Activated CD4-positive, alpha-beta T cell treated with anti-CD3 and anti-CD28 coated beads for 36 hours (primary cell): ENCODE measurements at places on chromosomes 3 and 15.

- DNase-seq: no peak
Measured at GRCh38 chr3:7789324-7789723, 712.3 kb upstream of the LMCD1 start.

- DNase-seq: no peak
Measured at GRCh38 chr15:35040339-35041255, 44.5 kb downstream of the NANOGP8 start.

- DNase-seq: no peak
Measured at GRCh38 chr3:137103739-137104138, 146.0 kb downstream of the IL20RB start.

GRCh38 chr3:24273491-24273890 is 221.2 kb downstream of the THRB start:
- no peak for DNase-seq

GRCh38 chr3:100268156-100268555 is 7.4 kb downstream of the TBC1D23 start:
- DNase-seq: no peak

GRCh38 chr15:58573270-58573669 is 141.5 kb downstream of the LIPC start:
- DNase-seq: no peak

DNA sequence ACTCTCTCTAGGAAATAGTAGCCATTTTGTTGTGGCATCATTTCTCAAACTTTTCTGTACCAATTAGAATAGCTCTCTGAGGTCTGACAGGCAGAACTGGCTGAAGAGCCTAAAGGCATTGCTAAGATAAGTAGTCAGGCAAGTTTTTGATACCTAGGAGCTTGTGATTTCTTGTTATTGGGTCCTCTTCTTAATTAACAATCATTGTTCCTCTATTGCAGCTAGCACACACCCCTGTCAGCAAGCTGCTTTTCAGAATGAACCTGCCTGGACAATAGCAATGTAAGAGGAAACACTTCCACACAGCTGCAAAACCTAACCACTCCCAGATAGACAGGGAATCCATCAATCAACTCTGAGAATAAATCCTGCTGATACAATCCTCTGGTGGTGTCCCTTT is 403.9 kb upstream of the TBL1XR1 start:
- DNase-seq: no peak

DNA sequence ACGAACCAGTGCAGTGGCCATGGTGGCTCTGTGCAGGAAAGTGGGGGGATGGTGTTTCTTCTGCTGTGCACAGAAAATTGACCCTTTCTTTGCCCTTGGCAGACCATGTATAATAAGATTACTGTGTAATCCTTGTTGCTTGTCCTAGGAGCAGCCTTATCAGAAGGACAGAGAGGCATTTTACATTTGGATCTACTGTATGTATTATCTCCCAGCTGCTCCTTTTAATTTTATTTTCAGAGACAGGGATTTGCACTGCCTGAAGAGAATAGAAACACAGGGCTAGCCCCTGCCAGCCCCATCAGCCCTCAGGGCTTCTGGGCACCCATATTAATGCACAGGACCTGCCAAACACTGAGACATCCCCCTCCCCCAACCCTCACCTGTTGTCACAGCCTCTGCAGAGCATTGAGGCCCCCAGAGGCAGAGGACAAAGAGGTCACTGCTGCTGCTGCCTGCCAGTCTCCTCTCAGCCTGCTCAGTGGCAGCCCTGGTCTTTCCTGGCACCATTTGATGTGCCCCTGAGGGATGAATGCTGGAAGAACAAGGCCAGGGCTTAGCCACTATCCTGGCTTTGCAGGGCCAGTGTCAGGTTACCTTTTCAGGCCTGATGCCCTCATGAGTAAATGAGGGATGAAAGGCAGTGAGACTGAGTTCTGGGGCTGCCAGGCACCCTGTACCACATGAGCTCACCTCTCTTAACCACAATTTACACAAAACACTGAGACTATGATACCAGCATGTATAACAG is 533.4 kb downstream of the NTRK3 start:
- DNase-seq: no peak

- DNase-seq: peak; percentile 76
Measured at GRCh38 chr3:128794770-128795649, 69.0 kb downstream of the RAB7A start.

DNA sequence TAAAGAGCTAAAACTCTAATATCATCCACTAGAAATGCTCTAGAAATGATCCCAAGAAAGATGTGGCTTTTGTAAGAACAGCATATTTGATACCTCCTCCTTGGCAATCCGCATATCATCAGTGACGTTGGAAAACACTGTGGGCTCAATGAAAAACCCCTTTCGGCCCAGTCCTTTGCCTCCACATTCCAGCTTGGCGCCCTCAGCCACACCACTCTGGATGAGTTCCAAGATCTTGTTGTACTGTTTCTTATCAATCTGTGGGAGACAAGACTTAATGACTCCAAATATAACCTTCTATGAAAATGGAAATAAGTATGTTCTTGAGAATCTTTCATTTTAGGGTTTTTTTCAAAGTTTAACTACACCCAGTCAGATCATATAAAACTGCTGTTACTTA is 103.6 kb downstream of the ALDH1A2 start:
- no peak for DNase-seq

DNA sequence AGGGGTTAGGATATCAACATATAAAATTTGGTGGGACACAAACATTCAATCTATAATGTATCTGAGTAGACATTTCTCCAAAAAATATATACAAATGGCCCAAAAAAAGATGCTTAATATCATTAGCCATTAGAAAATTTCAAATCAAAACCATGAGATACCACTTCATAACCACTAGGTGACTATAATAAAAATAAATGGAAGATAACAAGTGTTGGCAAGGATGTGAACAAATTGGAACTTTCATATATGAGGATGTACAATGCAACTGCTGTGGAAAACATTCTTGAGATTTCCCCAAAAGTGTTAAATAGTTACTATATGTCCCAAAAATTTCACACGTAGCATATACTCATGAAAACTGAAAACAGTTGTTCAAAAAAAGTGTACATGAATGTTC is 36.5 kb upstream of the WNT7A start:
- DNase-seq: no peak

GRCh38 chr15:95247071-95247984 is 1016.0 kb downstream of the MCTP2 start:
- no peak for DNase-seq

- DNase-seq: no peak
Measured at GRCh38 chr3:110984456-110985250, 87.0 kb upstream of the NECTIN3 start.

DNA sequence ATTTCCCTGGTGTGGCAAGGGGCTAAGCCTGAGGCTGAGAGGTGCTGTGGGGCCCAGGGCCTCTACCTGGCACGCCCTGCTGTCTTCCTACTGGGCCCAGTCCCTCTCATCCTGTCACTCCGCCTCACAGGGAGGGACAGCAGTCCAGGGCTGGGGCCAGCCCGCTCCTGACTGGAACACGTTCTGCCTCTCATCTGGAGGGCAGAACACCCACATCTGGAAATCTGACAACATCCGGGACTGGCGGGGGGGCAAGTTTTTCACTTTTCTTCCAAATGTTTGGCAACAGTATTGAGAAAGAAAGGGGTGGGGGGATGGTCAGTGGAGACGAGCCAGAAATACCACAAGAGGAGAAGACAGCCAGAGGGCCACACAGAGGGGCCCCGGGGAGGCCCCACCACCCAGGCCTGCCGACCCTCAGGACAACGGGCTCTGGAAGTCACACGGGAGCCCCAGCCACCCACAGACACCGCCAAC is 1.8 kb upstream of the MYL3 start:
- DNase-seq: no peak

- no peak for DNase-seq
Measured at GRCh38 chr3:59527493-59527892, 477.7 kb upstream of the CFAP20DC start.

GRCh38 chr15:82020625-82021394 is 25.0 kb downstream of the MEX3B start:
- no peak for DNase-seq

DNA sequence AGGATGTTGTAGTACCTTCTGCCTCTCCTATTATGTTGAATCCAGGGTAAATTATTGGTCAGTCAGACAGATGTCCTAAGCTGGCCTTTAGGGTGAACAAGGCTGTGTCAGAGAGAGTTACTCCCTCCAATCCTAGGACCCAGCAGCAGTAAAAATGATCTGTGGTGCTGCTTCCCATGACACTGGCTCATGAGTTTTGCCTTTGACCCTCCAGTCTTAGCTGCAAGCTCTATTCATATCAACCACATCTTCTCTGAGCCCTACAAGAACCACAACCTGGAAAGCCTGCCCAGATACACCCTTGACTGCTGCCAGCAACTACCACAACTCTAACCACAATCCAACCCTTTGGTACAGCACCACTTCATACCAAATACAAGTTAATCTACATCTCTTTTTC is 27.2 kb upstream of the PHLDB2 start:
- peak; percentile 45 for DNase-seq

DNA sequence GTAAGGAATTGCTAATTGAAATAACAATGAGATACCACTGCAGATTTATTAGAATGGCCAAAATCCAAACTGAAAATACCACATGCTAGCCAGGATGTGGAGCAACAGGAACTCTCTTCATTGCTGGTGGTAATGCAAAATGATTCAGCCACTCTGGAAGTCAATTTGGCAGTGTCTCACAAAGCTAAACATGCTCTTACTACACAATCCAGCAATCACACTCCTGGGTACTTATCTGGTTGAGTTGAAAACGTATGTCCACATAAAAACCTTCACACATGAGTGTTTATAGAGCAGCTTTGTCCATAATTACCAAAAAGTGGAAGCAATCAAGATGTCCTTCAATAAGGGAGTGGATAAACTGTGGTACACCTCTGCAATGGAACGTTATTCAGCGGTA is 113.3 kb downstream of the SMAD6 start:
- DNase-seq: no peak

DNA sequence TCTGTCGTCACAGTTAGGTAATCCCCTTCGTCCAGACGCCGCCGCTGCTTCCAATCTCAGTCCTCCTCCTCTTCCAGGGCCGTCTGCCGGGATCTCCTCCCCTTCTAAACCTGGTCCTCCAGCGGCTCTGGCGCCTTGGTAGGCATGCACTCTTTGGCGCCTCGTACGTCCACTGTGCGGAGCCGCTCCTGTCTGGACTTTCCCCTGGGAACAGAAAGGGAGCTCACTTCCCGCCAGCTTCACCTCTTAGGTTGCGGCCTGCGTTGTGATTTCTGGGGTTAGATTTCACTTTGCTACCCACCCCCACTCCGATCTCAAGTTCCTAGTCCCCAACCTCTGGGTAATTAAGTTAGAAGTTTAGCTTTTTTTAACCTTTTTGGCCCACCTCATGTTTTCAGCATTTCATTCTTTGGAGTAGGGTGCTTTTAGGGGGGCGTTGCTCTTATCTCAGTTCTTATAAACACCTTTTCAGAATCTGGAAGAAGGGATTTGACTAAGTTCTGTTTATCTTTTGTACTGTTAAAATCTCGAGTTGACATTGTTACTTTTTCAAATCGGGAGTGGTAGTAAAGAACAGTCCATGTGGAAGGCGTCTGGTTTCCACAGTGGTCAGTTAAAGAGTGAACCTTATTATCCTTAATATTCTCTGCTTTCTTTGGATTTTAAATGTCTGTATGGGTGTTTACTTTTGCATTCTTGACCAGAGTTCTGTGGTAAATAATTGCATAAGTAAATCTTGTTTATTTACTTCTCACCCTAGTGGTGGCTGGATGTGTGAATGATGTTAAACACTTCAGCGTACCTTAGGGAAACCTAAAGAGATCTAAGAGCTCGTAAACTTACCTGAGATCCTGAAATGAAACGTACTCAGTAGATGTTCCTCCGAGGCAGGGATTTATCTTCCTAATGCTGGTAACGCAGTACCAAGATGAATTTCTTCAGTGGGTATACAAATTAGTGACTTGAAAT is 611 bp downstream of the CTDSPL2 start:
- no peak for DNase-seq

- no peak for DNase-seq
Measured at GRCh38 chr3:17972476-17972875, 230.0 kb upstream of the TBC1D5 start.

DNA sequence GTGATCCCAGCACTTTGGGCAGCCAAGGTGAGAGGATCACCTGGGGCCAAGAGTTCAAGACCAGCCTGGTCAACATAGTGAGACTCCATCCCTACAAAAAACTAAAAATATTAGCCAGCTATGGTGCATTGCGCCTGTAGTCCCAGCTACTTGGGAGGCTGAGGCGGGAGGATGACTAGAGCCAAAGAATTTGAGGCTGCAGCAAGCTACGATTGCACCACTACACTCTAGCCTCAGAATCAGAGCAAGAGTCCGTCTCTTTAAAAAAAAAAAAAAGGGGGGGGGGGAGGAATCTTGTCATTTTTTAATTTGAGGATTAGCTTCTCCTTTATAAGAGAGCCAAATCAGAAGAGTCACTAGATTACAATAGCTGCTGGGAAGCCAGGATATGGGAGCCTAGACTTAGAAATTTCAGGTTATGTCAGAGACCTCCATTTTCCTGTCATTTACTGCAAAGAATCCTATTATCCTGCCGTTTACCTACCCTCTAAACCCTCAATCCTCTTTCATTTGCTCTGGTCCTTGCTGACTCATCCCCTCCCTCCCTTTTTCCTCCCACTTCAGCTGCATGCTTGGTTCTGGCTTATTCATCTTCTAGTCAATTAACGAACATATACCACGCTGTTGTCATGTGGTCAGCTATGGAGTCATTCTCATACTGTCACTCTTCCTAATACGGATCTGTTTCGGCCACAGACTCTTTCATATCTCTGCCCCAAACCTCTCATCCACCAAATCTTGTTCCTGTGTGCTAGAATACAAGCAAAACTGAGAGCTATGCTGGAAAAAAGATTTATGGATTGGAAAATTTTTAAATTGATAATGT is 83.8 kb upstream of the PPIB start:
- DNase-seq: peak; percentile 73

GRCh38 chr3:66527246-66527645 is 26.4 kb upstream of the LRIG1 start:
- DNase-seq: no peak

DNA sequence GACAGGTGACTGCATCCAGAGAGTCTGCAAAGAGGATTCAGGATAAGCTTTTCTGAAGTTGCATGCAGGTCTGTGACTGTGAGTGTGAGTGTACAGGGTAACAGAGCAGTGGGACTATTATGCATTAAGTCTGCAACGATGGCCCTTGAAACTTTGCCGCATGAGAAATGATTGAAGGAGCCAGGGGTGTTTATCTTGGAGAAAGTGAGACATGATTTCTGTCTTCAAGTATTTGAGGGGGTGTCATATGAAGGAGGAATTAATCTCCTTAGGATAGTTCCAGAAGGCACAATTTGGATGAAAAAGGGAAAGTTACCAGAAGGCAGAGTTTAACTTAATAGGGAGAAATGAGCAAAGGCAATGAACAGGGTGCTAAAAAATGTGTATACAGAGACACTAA is 119.6 kb downstream of the ARNT2 start:
- no peak for DNase-seq

- DNase-seq: no peak
Measured at GRCh38 chr3:183217548-183218332, 35.3 kb upstream of the B3GNT5 start.

- DNase-seq: no peak
Measured at GRCh38 chr3:13403847-13404246, 16.3 kb downstream of the NUP210 start.

GRCh38 chr3:46958467-46959160 is 17.9 kb downstream of the CCDC12 start:
- DNase-seq: no peak
